ENCODE measurements at places on chromosomes 5 and 9.

GRCh38 chr5:36599986-36600779 is 6.2 kb upstream of the SLC1A3 start:
- DNase-seq = no peak

DNA sequence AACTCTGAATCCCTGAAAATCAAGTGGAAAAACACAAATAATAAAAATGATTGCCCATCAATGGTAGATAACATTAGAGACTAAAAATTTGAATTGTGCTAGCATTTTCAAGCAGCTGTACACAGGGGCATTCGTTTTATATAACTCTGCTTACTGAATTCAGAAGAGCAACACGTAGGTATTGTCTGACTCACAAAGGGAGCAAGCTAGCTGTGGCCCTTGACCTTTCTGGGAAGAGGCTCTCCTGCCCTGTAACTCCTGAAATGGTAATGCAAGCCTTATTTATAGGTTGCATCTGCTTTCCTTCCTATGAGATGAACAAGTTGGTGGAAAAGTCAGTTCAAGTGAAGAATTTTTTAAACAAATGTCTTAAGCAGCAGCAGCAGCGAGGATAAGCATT is 218.7 kb upstream of the EFNA5 start:
- DNase-seq = no peak

DNA sequence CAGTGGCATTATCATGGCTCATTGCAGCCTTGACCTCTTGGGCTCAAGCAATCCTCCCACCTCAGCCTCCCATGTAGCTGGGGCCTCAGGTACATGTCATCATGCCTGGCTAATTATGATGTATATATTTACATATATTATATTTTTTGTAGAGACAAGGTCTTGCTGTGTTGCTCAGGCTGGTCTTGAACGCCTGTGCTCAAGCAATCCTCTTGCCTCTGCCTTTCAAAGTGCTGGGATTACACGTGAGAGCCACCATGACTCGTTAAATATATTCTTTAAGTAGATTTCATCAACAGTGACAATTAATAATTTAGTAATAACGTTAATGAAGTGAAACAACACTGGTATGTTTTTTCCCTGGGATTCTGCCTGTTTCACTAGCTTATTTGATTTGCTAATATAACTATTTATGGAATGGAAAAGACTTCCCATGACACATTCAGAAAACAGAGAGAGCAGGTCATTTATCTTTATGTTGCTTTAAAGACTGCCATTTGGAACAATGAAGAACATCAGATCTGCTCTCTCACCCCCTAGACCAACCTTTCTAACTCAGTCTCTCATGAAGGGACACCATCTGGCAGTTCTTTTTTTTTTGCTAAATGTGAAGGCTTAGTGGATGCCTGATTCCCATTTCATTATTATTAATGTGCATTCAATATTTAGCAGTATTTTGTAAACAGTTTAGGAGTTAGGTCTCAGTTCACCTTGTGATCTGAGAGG is 295.6 kb downstream of the KIF4B start:
- no peak for DNase-seq

DNA sequence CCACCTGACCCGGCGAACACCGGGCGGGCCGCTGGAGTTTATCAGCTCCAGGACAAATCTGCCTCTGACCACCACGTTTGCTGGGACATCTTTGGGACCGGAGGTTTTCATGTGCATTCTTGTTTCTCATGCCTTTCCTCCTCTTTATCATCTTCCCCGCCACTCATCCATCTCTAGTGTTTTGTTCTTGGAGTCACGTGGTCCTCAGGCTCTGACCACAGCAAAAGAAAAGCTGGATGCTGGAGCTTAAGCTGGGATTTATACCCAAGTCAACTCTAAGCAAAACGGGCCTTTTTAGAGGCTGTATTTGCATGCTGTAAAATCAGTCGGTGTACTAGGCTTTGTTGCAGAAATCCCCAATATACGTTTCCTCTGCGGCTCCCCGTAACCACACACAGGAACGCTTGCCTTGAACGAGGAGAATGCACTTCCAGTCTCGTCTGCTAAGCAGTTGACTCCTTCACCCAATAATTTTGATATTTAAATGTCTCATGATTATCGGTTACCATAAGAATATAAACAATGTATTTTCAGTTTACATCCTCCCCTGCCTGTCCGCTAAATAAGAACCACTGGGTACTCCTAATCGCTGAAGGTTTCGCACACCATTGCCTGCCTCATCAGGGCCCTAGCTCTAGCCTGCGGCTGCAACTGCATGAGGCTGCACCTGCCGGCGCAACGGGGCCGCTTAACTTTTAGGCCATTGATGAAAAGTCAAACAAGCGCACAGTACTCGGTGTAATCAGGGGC is 560 bp upstream of the NDUFS6 start:
- DNase-seq = peak; percentile 48

- DNase-seq = no peak
Measured at GRCh38 chr5:102589661-102590060, 90.9 kb upstream of the SLCO6A1 start.

DNA sequence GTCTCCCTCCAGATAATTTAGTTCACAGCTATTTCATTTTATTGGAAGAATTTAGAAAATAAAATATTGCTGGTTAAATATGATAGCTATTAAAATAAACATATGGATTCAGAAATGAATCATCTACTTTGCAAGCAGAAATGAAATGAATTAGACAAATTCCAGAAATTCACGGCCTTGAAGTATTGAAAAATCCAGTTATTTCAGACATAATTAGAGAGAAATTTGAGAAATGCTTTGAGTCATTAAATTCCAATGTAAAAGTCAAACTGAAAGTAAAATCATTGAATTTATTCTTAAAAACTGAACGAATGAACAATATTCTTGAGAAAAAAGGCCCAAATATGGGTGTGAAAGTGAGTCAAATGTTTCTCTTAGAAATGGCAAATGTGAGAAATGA is 632.6 kb upstream of the EDIL3 start:
- DNase-seq = no peak

GRCh38 chr9:129987047-129987446 is 55.9 kb downstream of the FNBP1 start:
- peak; percentile 52 for DNase-seq

DNA sequence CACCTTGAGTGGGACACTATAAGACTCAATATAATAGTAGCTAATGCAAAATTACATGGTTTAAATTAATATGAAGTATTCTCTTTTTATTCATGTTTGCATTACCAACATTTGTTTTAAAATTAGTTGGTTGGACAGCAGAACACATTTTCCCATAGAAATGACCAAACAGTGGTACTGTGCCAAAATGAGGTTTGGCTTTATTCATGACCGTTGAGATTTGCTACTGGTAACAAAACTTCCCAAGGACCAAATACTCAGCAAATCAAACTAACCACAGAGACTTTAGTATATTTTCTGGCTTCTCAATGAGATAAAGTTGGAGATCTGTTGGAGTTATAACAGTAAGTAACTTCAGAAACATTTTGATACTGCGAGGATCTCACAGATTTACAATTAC is 637.8 kb upstream of the MEF2C start:
- no peak for DNase-seq

GRCh38 chr5:106254784-106255183 is 1416.0 kb downstream of the EFNA5 start:
- no peak for DNase-seq

DNA sequence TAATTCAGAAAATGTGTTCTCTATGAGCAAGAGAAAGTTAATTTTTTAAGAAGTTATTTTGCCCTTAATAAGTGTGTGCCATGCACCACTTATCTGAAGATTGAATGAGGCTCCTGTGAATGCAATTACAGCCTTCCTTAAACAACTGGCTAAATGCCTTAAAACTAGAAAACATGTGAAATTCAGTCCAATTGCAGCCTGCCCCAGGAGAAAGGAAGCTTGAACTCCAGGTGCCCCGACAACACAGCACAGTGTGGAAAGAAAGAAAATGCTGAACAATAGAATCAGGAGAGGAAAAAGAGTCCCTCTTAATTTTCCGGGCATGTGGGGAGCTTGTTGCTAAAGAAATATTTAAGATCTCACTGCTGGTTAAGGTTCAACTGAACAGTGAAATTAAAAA is 8.8 kb downstream of the LHFPL2 start:
- DNase-seq = no peak

- DNase-seq = peak; percentile 37
Measured at GRCh38 chr9:113219969-113220368, 1.1 kb downstream of the FKBP15 start.

- no peak for DNase-seq
Measured at GRCh38 chr9:126880226-126880946, 19.9 kb downstream of the ZBTB34 start.

- DNase-seq = no peak
Measured at GRCh38 chr5:110702704-110703103, 23.8 kb downstream of the TMEM232 start.

DNA sequence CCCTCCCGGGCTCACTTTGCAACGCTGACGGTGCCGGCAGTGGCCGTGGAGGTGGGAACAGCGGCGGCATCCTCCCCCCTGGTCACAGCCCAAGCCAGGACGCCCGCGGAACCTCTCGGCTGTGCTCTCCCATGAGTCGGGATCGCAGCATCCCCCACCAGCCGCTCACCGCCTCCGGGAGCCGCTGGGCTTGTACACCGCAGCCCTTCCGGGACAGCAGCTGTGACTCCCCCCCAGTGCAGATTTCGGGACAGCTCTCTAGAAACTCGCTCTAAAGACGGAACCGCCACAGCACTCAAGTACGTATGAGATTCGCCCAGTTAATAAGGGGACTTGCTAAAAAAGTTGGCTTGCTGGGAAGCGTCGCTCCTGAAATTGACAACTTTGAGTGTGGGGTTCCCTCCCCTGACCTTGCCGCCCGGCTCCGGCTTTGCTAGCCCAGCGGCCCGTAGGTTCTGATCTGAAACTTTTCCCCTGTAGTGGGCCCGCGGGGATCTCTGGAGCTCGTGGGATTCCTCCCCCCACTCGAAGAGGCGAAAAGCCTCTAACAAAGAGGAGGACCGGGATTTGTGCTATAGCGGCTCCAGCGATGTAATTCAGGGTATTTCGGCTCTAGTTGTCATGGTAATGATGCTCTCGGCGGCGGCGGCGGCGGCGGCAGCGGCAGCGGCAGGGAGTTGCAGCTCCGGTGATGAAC is 572 bp downstream of the NR4A3 start:
- peak; percentile 51 for DNase-seq

- DNase-seq = no peak
Measured at GRCh38 chr9:21883642-21884041, 81.2 kb downstream of the MTAP start.

DNA sequence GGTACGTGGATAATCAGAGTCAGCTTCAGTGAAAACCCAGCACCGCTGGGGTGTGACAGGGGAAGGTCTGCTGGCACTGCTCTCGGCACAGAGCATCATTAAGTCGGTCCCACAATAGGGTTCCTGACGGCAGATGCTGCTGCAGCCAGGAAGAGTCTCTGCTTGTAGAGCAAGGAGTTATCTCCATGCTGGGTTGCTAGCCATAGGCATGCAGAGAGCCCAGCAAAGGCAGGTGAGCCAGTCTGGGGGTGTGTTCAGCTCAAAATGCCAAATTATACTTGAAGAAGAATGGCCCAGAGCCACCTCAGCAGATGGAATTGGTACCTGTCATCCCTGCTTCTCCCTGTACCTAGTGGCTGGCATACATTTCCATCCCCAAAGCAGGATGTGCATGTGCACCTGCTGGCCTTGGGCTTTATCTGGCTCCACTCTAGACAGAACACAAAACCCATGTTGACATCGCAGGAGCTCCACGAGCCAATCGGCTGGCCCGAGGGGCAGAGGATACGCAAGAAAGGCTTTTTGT is 100.8 kb downstream of the WDR41 start:
- no peak for DNase-seq

GRCh38 chr9:82763656-82764055 is 299.3 kb downstream of the RASEF start:
- DNase-seq = no peak

- DNase-seq = no peak
Measured at GRCh38 chr5:124519396-124519795, 227.0 kb downstream of the ZNF608 start.

DNA sequence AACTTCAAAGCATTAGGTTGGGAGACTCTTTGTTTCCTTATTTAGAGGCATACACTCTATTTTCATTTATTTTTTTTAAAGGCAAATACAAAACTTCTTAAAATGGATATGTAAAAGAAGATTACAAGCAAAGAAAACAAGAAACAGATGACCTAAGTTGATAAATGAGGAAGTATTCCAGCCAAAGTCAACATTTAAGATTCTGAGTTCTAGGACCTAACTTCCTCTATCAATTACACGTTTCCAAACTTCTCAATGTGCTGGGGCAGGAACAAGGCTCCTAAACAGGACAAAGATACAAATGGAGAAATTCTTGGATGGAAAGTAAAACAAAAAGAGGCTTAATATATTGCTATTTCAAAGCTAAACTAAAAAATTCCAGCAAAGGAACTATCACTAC is 89.5 kb downstream of the TLE1 start:
- DNase-seq = no peak

- no peak for DNase-seq
Measured at GRCh38 chr5:128506643-128507042, 31.4 kb downstream of the FBN2 start.

DNA sequence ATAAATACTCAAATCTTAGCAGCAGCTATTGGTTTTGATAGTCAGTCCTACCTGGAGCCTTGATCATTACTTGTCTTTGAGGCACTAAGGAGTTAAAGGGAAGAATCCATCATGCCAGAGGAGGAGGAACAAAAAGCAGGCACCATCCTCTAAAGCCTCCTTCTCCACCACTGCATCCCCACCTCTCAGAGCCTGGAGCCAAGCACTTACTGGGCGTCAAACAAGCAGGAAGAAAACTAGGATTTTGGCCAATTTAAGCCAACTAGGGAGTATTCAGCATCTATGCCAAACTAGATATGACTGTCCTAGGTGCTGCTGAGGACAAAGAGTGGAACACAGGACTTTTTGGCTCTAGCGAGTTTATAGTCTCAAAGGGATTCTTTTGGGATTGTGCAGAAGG is 152.5 kb downstream of the PPP2R2B start:
- no peak for DNase-seq

All from stimulated activated CD4-positive, alpha-beta T cell treated with anti-CD3 and anti-CD28 coated beads, Interleukin-1b, Interleukin-23, amount 100 ng/mL, for 48 hours (primary cell).